Stimulated activated CD8-positive, alpha-beta memory T cell treated with anti-CD3 and anti-CD28 coated beads, Interleukin-7, amount 100 ng/mL, for 1 hour (primary cell): ENCODE measurements at places on chromosomes 3 and 15.
A peak's percentile ranks its signal among the peaks of the same experiment; 100 is the strongest.

GRCh38 chr3:42655980-42656679, 2.6 kb downstream of the ZBTB47 start:
- no peak for DNase-seq

DNA sequence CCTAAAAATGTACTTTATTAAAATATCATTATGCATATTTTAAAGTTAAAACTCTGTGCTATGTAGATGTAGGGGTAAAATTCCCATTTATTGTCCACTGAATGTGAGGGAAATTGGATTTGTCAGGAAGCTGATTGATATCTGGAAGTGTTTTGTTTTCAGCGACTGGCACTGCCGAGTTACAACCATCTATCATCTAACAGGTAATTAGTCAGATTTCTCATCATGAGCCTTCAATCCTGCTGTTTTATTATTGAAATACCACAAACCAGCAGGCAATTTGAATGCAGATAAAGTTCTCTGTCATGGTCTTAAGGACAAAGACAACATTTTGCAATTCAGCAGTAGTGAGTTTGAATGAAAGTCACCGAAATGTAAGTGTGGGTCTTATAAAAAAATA, 40.5 kb downstream of the ZIC1 start:
- DNase-seq: no peak

GRCh38 chr3:40179016-40179415, 130.5 kb upstream of the EIF1B start:
- DNase-seq: peak; percentile 17

DNA sequence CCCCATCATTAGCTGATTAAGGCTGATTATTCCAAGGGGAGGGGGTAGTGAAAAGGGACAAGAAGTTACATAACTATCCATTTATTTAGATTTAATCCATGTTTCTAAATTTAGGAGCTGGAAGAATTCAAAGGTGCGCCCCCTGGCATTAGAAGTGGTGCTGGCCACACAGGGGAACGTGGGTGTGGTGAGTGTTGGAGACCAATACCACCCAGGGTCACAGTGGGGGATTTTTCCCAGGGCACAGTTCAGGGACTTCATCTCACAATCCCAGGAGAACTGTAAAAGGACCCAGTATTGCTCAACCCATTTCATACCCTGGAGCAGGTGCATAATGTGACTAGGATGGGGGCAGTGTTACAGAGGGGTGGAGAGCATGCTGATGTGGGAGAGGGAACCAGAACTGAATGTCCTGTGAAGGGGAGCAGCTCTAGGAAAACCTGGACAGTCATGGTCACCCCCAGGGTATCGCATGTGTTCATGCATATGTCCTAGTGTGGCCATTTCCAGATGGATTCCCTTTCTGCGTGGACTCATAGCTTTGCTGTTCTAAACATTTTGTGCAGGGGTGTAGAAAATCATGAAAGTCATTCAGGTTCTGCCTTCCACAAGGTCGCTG, 110.3 kb downstream of the LSM3 start:
- no peak for DNase-seq

GRCh38 chr15:50830477-50831354, 65.2 kb upstream of the SPPL2A start:
- no peak for DNase-seq

DNA sequence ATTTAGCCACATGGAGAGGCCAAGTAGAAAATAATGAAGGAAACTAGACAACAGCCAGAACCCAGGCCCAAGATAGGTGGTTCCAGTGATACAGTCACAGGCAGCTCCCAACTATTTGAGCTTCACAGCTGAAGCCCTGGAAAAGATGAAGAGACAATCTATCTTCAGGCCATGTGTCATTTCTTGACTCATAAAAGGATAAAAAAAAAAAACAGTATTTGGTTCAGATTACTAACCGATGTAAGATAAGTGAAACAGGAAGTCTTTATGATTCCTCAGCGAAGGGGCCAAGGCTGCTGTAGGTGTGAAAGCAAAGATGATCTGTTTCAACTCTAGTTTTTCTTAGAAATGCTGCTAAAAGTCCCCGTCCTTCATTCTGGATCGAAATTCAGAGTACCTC, 394.6 kb downstream of the ZNF385D start:
- no peak for DNase-seq

GRCh38 chr3:55911266-55911665, 424.2 kb upstream of the WNT5A start:
- no peak for DNase-seq

GRCh38 chr3:160885791-160886286, 129.8 kb downstream of the PPM1L start:
- no peak for DNase-seq

- DNase-seq: no peak
Observed at GRCh38 chr15:71180986-71181853, 65.9 kb downstream of the THSD4 start.

- no peak for DNase-seq
Observed at GRCh38 chr3:58419780-58420507, 13.7 kb downstream of the PDHB start.

- DNase-seq: no peak
Observed at GRCh38 chr3:59709702-59710553, 660.1 kb upstream of the CFAP20DC start.

GRCh38 chr3:197354568-197355001, 56.2 kb upstream of the DLG1 start:
- DNase-seq: no peak

DNA sequence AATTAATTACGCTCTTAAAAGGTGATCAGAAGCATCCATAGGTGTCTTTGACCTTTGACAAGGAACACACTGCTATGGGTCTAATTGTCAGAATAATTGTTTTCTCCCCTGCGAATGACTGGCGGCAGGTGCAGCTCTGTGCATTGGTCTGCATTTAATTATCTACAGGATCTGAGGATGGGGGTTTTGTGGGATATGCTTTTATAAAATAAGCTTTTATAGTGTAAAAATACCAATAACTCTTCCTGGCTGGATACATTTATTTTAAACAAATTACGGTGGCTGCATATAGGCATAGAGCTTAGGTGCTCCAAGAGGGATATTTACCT, 201.6 kb upstream of the RGMA start:
- no peak for DNase-seq

DNA sequence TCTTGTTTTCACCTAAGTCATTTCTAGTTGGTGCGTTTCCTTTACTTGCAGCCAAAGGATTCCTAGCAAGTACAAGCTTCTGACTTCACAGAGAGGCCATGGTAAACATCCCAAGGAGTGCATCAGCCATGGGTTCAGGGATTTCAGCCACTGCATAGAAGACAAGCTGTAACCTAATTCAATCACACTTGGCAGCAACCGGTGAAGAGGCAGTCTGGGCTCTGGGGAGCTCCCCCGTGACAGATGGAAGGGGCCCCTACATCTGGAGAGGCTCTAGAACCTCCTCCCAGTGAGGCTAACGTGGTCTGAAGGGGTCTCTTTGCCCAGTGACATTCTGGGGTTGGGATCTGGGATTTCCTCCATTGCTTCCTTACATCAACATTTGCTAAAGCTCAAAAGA, 8.4 kb upstream of the SNRPA1 start:
- no peak for DNase-seq

GRCh38 chr3:192169332-192169915, 557.9 kb downstream of the FGF12 start:
- DNase-seq: no peak

DNA sequence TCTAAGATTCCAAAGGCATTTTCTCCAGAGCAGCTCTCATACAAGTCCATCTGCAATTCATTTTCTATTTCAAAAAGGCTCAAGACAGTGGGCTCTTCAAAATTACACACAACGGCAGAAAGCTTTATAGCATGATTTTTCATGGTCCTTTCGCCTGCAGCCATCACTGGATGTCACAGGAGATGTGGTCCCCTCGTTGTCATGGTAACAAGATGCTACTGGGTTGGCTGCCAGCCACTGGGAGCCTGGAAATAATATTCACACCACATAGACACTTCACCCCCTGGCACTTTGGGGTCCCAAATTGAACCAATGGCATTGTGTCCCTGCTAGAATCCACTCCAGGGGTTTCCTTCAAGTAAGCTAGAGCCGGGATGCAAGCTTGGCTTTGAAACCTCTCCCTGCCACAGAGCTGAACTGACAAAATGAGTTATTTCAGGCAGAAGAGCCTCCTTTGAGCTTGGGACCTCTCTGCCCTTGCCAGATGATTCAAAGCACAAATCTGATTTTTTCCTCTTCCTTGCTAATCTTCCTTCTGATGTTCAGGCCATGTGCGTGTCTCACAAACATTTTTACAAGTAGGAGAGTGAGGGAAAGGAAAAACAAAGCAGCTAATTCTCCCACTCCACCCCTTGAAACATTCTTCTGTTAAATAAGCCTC, 512.6 kb upstream of the ADAMTS9 start:
- no peak for DNase-seq

- no peak for DNase-seq
Observed at GRCh38 chr3:172202797-172203196, 163.4 kb downstream of the FNDC3B start.

GRCh38 chr3:38657369-38657768, 7.9 kb upstream of the SCN5A start:
- DNase-seq: no peak

GRCh38 chr15:64618138-64618537, 157.3 kb downstream of the RBPMS2 start:
- no peak for DNase-seq

GRCh38 chr3:169323578-169324451, 339.7 kb downstream of the MECOM start:
- DNase-seq: no peak
